ENCODE measurements at places on chromosomes 7 and 10. TPM values are rescaled to one million over a fixed set of nuclear protein-coding genes. Genes with fewer than 3 reads are reported as not detected.

DNA sequence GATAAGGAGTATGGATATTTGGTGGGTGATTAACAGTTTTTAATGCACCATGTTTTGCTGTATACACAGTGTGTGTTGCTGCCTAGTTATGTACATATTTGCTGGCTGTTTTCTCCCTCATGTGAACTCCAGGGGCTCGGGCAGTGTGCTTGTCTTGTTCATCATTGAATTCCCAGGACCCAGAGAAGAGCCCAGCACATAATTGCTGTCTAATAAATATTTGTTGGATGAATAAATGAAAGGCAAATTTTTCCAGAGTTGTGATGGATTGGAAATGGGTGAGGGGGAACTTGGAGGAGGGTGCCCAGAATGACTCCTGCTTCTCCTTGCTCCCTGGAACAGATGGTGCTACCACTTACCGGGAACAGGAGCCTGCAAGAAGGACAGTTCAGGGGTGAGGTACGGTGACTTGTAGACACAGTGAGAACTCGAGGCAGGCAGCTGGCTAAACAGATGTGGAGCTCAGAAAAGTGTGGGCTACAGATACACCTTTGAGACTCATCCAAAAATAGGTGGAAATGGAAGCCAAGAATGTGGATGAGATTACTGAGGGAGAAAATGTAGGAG lies 586.8 kb upstream of the MGMT start:
- no peak for DNase-seq

PPP1R3A gene
- not detected for total RNA-seq

BCCIP gene
- 85.2 TPM for total RNA-seq

DNA sequence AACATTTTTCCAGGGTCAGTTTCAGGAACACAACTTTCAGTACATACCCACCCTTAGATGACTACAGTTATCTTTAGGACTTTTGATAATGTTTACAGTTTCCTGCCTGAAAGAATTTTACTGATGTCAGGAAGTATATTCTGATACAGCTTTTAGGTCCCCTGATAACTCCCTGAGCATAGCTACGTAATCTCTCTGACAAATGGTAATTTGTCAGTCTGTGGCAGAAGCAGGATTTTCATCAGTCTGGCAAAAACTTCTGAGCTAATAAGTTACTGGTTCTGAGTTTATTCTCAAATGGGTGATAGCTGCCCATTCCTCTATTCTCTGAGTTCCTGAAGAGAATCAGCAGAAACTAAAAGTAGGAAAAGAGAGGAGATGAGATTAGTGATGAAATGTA lies 270.1 kb upstream of the MTPN start:
- DNase-seq, result no peak

DNA sequence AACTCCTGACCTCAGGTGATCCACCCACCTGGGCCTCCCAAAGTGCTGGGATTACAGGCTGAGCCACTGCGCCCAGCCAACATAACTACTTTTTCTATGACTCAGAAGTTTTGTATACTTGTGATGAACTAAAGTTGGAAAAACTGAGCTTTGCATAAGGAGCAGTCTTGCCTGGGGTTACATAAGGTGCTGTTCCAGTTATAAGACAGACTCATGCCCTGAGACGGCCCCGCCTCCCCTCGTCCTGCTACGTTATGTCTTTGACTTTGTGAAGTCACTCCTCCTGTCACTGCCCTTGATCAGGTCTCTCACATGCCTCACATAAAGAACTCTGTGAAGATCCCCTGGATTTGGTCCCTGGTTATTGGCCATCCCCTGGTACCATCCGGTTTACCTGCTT lies 40.4 kb upstream of the OPN4 start:
- DNase-seq, result no peak

GRCh38 chr7:155764438-155764793 lies 47.8 kb downstream of the SHH start:
- no peak for DNase-seq

- DNase-seq, result no peak
These were observed 139.4 kb downstream of the TNS3 start for GRCh38 chr7:47442605-47442865.

GRCh38 chr10:21808550-21808949 lies 195.0 kb downstream of the DNAJC1 start:
- DNase-seq, result no peak

ZNF679 gene
- not detected for total RNA-seq

FZD1 gene
- 9.5 TPM for total RNA-seq

SEC31B gene
- total RNA-seq, result 2.3 TPM

- DNase-seq, result no peak
These were observed 125.6 kb downstream of the FANK1 start for GRCh38 chr10:126021833-126022500.

DNA sequence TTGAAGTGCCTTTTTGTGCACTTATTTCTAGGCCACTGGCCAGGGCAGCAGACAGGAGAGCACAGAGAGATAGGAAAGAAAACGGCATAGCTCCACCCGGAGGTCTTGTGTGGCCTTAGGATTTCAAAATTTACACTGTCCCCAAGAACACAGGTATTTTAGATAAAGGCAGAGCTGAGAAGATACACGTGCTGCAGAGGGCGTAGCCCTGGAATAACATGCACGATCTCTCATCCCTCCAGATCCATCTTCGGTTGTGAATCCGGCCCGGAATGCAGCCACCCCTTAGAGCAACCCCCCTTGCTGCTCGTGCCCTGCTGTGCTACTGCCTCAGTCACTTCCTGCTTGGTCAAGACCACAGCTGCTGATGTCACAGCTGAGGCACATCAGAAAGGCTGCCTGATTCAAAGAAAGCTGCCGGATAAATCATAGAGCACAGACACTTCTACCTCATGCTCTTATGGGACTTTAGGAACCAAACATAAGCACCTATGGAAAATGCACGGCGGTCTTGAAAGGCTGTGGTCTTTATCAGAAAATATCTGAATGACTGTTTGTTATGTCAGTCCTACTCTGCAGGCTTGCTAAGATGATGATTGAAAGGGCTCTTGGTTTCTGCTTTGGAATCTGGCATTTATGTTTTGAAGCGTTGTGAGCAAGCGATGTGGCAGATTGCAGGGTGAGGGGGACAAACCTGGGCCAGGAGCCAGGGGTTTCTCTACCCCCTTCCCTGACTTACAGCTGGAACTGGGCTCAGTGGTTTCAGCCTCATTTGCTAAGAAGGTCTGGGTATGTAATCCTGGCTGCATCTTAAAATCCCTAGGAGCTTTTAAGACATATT lies 152.0 kb downstream of the SVIL start:
- DNase-seq, result peak; percentile 49

DNA sequence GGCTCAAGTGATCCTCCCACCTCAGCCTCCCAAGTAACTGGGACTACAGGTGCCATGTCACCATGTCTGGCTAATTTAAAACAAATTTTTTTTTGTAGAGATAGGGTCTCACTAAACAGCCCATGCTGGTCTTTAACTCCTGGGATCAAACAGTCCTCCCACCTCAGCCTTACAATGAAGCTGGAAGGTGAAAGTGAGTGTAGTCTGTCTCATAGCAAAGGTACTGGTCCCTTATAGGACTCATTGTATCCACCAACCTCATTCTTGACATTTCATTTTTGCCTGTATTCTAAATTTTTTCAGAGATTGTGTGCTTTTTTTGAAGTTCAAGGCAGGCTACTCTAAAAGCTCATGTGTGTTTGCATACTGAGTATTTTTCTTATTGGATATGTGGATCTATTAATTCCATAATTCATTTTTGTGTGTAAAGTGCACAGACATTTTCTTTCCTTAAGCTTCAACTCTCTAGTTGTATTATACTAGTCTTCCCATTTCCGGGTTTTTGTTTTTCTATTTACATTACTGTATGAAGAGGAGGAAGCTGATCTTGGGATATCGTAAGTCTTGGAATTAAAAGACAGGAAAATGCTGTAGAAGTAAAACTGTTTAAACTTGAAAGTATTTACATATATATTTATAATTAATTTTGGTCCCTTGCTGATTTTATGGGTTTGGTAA lies 13.3 kb downstream of the KMT2E start:
- DNase-seq, result no peak

SFTPA1 gene
- total RNA-seq, result not detected

DNA sequence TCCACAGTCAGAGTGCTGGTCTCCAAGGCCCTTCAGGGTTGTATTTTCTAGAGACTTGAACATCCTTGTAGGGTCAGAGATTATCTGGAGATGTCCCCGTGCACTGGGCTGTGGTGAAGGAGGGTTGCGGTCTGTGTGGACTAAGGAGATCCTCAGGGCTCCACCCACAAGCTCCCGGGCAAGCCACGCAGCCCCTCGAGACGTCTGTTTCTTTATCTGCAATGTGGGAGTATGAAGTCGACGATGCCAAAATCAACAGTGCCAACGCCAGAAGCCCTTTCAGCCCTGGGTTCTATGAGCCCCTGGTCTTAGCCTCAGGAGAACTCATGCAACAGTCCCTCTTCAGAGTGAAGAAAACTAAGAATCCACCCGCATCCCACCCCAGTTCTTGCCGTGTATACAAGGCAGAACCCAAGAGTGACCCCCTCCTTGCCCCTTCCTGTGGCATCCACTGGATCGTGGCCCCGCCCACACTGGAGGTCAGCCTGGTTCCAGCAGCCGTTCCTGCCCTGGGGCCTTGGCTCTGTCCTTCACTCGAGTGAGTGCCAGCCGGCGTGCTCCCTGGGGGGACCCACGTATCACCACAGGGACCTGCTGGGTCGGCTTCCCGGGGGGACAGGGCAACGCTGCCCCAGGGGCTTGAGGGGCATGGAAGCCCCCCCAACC lies 6.0 kb upstream of the SHH start:
- no peak for DNase-seq

NPC1L1 gene
- not detected for total RNA-seq

GRCh38 chr10:72308320-72308987 lies 34.7 kb downstream of the DDIT4 start:
- peak; percentile 71 for DNase-seq
